HS-5 (cell line): ENCODE measurements at places on chromosomes 6 and 20.

DNA sequence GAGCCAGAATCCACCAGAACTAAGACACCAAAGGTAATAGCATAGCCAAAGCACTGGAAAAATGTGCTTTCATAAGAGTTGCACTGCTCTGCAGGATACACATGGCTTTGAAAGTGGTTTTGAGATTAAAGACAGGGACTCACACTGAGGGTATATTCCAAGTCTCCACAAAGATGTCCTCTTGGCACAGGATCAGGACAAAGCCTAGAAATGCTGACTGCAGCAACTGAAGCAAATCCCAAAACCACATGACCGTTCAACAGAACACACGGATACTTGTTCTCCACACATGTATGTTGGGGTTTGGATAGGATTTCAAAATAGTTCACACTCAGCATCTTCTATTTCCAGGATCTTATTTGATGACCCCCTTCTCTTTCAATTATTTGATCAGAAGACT, 364.3 kb upstream of the HSF2 start:
- DNase-seq, result no peak

DNA sequence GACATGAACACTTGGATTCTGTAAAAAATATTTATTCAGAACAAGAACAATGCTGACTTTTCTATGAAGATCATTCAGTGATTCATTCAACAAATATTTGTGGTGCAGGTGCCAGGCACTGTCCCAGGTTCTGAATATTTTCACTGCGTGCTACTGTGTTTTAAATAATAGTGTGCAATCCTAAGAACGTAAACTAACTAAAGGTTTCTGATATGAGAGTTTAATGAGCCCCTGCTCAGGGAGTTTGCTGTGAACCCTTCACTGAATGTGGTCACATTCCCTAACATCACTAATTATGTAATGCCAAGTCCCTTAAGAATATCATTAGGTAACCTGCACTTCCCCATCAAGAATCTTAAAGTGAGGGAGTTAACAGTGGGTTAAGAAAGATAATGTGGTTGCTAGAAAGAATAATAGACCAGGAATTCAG, 1.7 kb upstream of the TMEM170B start:
- DNase-seq, result no peak

DNA sequence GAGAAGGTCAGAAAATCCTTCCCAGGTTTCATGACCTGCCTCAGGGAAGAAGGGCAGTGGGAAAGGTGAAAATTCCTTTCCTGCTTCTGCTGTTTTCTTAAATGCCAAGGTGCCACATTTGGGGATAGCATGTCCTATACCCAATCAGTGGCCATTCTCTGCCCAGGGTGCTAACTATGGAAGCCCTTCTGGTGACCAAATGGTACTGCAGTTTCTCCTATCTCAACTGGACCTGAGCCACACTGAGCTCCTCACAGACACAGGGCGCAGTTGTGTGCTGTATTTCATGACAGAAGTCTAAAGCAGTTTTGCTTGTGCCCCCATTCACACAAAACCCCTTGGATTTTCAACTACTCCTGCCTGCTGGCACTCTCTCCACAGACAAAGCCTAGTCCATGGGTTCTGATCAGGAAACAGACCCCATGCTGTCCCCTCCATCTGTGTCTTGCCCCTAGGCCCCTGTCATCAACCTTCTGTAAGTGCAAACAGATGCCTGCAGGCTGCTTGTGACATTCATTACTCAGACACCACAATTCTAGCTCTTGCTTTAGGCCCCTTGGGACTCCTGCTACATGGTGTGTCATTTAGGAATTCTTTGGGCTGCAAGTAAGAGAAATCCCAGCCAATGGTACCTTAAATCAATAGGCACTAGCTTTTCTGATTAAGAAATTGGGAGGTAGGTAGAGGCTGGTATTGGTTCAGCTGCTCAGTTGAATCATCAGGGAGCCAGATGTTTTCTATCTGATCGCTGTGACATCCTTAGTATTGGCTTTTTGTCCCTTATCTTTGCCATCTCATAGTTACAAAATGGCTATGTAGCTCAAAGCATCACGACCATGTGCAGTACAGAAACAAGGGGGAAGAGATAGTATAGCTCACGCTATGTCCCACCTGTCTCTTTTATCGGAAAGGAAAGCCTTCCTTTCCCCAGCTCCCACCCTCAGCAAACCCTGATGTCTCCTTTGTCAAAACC, 147.8 kb downstream of the CD83 start:
- DNase-seq, result no peak

DNA sequence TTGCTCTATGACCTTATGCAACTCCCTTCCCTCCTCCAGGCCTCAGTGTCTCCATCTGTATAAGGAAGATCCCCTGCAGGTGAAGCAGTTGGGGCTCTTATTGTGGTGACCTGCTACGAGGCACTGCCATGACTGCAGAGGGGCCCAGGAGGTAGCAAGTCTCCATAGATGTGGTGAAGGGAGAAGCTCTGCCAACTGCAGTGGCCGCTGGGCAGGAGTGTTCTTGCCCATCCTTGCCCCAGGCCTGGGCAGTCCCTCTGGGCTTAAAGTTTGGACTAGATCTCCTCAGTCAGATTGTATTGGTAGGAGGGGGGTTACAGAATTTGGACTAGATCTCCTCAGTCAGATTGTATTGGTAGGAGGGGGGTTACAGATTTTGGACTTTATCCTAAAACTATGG, 12.2 kb downstream of the KCNK17 start:
- no peak for DNase-seq

GRCh38 chr20:34571753-34572152, 13.2 kb downstream of the MAP1LC3A start:
- no peak for DNase-seq

GRCh38 chr6:36826520-36827227, 12.6 kb downstream of the CPNE5 start:
- no peak for DNase-seq

DNA sequence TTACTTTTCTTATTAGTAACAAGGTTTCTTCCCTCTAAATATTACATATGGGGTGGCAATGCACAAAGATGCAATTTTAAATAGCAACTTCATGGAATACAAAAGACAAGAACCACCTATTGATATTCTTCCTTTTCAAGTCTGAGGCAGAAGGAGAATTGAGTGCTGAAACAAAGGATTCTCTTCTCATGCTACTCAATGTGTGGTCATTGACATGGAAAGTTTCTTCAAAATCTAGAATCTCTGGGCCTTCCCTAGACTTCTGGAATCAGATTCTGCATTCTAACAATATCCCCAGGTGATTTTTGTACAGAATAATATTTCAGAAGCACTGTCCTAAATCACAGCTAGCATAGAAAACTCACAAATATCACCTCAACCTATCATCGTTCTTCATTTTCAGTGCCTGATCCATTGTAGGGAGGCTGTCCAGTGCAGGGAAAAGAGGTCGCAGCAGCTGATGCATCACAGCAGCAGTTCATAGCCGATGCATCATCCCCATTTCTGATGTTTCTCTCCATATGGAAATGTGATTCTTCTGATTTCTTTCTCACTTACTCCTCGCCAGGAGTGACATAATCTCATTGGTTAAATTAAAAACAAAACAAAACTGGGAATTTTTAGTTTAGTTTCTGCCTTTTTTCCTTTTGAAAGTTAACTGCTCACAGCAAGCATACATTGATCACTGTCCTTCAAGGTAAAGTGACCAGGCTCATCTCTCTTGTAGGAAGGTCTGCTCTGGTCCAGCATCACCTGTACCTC, 139.5 kb upstream of the FAM83B start:
- DNase-seq, result no peak

DNA sequence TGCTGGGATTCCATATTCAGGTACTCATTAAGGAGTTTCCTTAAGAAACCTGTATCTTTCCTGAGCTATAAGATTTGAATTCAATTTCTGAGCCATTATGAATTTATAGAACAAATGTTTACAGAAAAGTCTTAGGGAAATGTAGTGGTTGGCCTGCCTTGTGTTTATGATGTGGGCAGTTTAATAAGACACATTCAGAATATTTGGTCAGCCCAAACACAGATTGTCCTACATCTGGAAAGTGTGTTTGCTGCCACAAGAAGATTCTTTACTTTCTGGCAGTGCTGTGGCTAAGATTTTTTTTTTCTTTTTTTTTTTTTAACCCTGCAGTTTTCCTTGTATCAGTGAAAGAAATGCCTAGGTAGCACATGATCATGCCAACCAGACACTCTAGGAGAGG, 15.2 kb downstream of the TBX18 start:
- no peak for DNase-seq

- no peak for DNase-seq
These were observed 107.1 kb downstream of the ARID1B start for GRCh38 chr6:156884306-156884705.

DNA sequence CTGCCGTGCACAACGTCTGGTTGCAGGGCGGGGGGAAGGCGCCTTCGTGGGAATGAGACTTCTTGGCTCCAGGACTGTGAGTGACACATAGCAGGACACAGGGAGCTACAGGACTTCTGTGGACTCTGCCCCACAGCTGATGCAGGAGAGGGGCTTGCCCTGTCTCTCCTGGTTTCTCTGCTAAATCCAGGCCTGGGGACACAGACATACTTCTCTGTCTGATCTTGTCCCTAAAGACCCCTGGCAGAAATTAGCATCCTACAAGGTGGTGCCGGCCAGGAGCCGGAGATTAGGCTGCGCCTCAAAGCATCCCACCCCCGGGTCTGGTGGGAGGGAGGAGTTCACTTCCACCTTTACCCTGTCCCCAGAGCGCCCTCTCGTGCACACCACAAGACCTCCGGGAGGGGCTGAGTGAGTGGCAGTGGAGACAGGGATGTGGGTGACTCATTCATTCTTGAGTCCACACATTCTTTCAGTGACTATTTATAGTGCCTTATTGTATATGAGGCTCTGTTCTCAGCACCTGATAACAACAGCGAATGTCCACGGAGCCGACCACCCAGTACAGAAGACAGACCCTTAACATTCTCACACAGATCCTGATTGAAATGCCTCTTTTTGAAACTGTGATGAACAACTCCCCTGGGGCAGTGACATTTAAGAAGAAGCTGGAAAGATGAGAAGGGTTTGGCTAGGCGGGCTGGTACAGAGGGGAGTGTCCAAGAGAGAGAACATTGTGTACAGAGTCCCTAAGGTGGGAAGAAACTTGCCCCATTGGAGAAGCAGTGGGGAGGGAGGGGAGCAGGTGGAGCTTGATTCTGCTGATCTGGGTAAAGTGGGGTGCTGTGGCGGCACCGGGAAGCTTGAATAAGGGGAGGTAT, 39.0 kb downstream of the GMPR start:
- peak; percentile 49 for DNase-seq

GRCh38 chr6:11329726-11330412, 97.4 kb upstream of the NEDD9 start:
- no peak for DNase-seq

DNA sequence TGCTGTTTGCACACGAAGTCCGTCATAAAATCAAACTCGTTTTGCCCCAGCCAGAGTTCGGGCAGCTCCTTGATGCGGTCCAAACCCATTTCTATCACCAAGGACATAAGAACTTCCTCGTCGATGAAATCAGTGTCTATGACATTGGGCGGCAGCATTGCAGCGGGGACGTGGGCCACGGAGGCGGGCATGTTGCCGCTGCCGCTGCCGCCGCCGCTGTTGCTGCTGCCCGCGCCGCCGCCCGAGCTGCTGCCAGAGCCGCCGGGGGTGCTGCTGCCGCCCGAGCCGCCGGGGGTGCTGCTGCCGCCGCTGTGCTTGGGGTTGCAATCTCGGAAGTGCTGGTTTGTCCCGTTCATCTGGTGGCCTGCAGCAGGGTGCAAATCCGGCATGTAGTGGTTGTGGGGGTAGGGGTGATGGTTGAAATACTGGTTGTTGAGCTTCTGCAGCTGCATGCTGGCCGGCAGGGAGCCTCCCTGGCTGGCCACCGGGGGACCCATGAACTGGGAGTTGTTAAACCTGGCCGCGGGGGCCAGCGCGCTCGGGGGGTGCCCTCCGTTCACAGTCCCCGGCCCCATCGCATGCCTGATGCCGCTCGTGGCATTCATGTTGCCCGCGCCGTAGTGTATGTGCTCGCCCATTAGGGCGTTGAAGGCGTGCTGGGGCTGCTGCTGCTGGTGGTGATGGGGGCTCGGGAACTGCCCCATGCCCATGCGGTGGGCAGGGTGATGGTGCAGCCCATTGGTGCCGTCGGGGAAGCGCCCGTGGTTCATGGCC, 1.1 kb downstream of the CITED2 start:
- no peak for DNase-seq

DNA sequence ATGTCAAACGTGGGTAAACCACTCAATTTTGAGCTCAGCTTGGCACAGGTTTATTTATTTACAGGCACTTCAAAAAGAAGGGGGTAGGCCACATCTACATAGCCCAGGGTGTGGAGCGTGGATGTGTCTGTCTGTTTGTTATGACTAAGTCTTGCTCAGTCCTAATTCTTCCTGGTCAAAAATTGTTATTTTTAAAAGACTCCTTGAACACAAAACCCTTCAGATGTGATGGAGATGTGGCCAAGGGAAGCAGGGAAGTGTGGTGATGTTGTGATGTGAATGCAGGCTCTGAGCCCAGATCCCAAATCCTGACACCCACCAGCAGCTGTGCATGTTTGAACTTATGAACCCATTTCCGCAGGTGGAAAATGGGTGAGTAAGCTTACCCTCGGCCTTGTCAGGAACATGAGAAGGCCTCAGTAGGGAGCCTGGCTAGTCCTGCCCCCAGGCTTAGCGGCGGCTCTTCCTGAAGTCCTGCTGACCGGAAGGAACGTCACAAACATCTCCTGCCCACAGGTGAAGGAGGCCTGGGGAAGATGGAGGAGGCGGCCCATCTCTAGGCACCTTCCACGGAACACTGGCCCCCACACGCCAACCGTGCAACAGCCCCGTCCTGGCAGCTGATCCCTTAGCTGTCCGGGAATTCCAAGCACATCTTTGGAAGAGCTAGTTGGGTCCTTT, 119.7 kb downstream of the MYLK4 start:
- DNase-seq, result no peak

DNA sequence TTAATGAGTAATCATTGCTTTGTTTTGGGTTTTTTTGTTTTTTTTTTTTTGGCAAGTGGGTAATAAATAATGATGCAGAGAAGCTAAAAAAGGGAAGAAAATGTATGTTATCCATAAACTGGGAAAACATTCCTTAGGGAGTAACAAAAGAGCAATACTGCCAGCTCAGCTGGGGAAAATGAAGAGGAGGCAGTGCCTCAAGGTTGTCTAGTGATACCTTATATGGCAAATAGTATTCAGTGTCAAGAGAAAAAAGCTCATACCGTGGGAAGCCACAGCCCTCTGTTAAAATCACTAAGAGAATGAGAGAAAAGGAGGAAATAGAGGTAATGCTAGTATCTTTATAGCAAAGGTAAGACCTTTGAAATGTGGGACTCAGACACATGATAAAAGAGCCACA, 47.1 kb upstream of the SMLR1 start:
- DNase-seq, result peak; percentile 9

DNA sequence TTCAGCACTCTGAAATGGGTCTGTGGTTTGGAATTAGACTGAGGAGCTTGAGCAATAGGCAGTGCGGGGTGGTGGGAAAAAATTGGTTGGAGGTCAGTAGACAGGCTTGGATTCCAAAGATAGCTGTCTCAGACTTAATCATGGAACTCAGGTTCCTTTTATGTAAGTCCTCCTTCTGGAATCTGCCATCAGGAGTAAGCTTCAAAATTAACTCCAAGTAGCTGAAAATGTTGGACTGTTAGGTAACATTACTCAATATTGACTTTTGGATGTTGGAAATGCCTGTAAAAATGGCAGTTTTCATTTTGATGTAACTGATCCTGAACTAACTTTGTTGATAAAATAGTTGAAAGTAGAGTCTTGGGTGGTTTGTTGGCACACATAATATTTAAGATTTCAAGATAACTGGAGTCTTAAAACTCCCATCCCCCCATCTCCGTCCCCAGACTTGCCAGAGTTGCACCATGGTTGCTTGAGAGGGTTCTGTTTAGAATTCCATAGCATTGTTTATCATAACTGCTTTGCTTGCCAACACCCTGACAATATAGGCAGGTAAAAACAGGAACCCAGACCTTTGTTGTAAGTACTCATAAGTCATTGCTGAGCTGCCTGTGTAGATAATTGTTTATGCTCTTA, 83.0 kb downstream of the PHF20 start:
- no peak for DNase-seq
